Activated T-cell treated with anti-CD3 and anti-CD28 coated beads for 4 hours (primary cell): ENCODE measurements at places on chromosomes 3 and 15.

DNA sequence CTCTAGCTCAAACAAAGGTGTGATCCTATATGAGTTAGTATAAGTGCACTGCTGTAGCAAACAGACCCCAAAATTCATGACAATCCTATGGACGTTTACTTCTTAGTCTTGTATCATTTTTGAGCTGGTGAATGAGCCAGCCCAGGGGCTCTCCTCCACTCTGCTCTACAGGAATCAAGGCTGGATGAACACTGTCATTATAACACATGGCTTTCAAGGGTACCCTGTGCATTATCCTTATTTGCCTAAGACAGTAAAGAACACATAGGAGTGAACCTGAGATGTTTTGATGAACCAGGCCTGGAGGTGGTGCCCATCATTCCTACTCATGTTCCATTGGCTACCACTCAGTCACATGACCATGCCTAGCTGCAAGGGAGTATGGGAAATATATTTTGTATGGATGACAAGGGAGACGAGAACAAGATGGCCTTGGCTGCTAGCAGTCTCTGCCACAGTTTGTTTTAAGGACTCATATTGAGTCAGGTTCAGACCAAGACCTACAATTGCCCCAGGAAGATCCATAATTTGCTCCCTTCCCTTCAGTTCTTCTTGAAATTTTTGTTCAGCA is 107.4 kb upstream of the HES1 start:
- no peak for DNase-seq

- DNase-seq = no peak
These were observed 18.5 kb downstream of the PRR23E start for GRCh38 chr3:127211118-127212060.

- DNase-seq = no peak
These were observed 3.3 kb upstream of the ITPKA start for GRCh38 chr15:41490355-41490754.

DNA sequence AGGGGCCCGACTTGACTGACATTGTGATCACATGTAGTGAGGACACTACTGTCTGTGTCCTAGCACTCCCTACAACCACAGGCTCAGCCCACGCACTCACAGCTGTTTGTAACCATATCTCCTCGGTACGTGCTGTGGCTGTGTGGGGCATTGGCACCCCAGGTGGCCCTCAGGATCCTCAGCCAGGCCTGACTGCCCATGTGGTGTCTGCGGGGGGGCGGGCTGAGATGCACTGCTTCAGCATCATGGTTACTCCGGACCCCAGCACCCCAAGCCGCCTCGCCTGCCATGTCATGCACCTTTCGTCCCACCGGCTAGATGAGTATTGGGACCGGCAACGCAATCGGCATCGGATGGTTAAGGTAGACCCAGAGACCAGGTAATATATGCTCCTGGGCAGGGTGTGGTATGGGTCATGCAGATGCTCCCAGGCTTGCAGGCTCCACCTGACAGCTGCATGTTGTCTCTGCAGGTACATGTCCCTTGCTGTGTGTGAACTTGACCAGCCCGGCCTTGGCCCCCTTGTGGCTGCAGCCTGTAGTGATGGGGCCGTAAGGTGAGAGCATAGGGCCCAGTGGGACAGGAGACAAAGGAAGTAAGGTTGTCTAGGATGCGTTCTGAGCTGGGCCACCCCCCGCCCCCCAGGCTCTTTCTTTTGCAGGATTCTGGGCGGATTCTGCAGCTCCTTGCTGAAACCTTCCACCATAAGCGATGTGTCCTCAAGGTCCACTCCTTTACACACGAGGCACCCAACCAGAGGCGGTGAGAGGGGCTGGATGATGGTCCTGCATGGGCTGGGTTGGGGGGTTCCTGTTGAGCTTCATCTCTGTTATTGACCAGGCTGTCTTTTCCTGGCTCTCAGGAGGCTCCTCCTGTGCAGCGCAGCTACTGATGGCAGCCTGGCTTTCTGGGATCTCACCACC is 4.4 kb downstream of the DALRD3 start:
- no peak for DNase-seq

- no peak for DNase-seq
These were observed 41.8 kb upstream of the MUC13 start for GRCh38 chr3:124976383-124976782.
